ENCODE measurements at places on chromosomes 3 and 15. TPM values are rescaled to one million over a fixed set of nuclear protein-coding genes. Genes with fewer than 3 reads are reported as not detected.

DNA sequence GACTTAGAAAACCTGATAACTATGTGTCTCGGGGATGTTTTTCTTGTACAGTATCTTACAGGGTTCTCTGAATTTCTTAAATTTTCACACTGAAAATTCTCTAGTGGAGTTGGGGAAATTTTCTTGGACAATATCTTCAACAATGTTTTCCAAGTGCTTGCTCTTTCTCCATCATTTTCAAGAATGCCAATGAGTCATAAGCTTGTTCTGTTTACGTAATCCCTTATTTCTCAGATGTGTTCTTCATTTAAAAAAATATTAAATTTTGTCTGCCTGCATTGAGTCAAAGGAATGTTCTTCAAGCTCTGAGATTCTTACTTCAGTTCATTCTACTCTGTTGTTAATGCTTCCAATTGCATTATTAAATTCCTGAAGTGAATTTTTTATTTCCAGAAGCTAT, 21.9 kb upstream of the PLSCR2 start:
- H3K4me3 ChIP-seq, result no peak overlapping the region
- H3K27me3 ChIP-seq, result no peaks in the 10 kb centered on the region
- no peak for DNase-seq
- H3K36me3 ChIP-seq, result no peaks in the 10 kb centered on the region
- no peak overlapping the region for H3K27ac ChIP-seq

DNA sequence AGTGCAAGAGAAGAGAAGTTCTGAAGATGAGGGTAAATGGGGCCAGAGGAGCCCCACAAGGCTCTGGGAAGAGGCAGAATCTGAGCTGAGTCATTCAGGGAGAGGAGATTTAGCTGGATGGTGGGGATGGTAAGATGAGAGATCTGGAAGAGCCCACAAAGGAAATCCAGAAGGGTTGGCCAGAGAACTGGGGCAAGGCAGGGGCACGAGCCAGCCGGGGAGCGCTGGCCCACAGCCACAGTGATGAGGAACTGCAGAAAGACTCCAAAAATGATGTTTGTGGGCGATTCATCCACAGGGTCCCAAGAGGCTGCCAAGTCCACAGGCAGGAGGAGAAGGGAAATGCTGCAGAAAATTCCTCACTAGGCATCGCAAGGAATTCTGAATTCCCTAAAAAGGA, 75.9 kb upstream of the ATP2B2 start:
- H3K27me3 ChIP-seq, result no peaks in the 10 kb centered on the region
- no peak overlapping the region for H3K4me3 ChIP-seq
- H3K4me1 ChIP-seq, result no peaks in the 10 kb centered on the region
- no peak overlapping the region for H3K27ac ChIP-seq

DNA sequence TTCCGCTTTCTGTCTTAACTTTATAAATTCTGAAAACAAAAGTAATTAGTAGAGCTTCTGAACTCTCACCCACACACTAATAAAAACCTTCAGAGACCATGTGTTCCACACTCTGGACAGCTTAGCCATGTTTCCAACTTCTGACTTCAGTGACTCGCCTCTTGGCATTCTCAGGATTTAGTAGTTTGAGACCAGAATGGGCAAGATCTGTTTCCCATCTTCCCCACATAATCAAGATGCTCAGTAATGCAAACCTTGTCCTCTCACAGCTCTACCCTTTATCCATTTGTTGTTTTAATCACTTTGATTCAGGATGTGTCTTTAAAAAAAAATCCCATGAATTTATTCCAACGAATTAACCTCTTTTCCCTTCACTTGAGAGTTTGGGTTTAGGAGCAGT, 166.6 kb upstream of the SLC24A5 start:
- H3K36me3 ChIP-seq, result no peaks in the 10 kb centered on the region
- DNase-seq, result no peak
- no peak overlapping the region for H3K27ac ChIP-seq
- no peaks in the 10 kb centered on the region for H3K4me1 ChIP-seq

DNA sequence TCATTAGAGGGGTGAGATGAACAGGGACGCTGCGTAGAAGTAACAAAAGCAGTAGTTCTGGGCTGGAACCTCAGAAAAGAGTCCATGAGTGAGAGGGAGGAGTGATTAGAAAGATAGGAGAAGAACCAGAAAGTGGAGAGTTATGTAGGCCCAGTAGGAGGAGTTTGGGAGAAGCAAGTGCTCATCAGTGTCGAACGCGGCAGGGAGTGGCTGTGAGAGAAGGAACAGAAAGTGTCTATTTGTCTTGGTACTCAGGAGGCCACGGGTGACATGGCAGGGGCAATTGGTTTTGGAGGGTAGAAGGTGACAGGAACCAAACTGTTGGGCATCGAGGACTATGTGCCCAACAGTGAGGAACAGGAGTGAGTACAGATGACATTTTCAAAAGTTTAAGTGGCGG, 1.3 kb upstream of the INSYN1 start:
- no peak overlapping the region for H3K27ac ChIP-seq
- no peak for DNase-seq
- no peak overlapping the region for H3K4me3 ChIP-seq

- no peaks in the 10 kb centered on the region for H3K27me3 ChIP-seq
- no peak overlapping the region for H3K4me3 ChIP-seq
- H3K4me1 ChIP-seq, result no peaks in the 10 kb centered on the region
- DNase-seq, result no peak
- no peaks in the 10 kb centered on the region for H3K36me3 ChIP-seq
These were observed 248.8 kb downstream of the NSUN3 start for GRCh38 chr3:94311651-94312050.

DNA sequence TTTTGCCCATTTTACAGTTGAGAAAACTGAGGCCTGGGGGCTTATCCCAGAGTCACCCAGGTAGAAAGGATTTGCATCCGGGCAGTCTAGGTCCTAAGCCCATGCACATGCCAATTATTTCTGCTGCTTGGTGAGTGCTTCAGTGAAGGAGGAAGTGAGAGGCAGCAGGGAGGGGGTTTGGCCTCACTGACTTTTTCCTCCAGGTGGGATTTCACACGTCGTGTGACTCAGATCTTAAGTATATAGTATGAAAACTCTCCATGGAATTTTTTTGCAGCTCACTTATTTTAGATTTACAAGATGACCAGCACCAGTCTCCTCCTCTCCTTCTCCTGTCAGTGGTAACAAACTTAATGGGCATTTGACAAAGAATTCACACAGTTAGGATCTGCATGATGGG, 4.6 kb downstream of the ITGA11 start:
- DNase-seq, result no peak
- no peak overlapping the region for H3K4me3 ChIP-seq
- H3K27ac ChIP-seq, result no peak overlapping the region
- H3K4me1 ChIP-seq, result no peaks in the 10 kb centered on the region
- H3K27me3 ChIP-seq, result no peaks in the 10 kb centered on the region

The ADAMTS17 gene
- total RNA-seq, result 1.2 TPM

The SLC24A5 gene
- total RNA-seq, result not detected

The UBA5 gene
- total RNA-seq, result 52.1 TPM

The SLC22A13 gene
- 0.44 TPM for total RNA-seq

The FBXW12 gene
- total RNA-seq, result not detected

Data from CD8-positive, alpha-beta memory T cell (primary cell).